ENCODE measurements at places on chromosomes 16 and 17.

DNA sequence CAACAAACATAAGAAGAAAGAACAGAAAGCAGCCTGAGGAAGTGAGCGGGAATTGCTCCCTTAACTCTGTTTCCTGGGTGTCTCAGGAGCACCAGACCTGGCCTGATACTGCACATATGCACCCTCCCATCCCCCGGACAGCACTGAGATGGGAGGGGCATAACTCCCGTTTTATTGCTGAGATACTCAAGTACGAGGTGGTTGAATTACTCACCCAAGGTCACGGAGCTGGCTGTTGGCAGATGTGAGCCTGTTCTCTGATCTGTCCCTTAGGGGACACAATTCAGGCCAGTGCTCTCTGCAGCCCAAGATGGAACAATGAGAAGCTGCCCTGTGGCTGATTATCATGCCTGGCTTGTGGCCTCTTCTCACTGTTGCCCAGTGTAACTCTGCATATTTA lies 9.1 kb upstream of the MED9 start:
- no peak for DNase-seq

GRCh38 chr16:66489818-66490217 lies 60.1 kb downstream of the TK2 start:
- DNase-seq, result no peak

GRCh38 chr17:34798581-34798980 lies 162.7 kb downstream of the CCT6B start:
- DNase-seq, result no peak

DNA sequence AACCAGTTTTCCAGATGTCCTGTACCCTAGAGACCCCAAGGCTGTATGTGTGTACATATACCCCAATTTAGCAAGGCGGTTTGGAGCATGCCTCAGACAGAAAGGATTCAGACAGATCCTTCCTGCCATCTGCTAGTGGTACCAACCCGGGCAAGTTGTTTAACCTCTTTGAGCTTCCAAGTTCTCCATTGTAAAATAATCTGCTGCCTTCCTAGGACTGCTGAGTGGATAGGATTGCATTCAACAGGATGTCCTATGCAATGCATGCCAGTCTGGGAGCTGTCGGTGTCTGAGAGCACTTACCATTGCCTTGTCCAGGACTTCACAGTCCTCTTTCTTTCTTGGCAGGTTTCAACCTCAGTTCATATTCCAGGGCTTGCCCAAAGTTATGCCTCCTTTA lies 1.9 kb downstream of the CDH13 start:
- no peak for DNase-seq

DNA sequence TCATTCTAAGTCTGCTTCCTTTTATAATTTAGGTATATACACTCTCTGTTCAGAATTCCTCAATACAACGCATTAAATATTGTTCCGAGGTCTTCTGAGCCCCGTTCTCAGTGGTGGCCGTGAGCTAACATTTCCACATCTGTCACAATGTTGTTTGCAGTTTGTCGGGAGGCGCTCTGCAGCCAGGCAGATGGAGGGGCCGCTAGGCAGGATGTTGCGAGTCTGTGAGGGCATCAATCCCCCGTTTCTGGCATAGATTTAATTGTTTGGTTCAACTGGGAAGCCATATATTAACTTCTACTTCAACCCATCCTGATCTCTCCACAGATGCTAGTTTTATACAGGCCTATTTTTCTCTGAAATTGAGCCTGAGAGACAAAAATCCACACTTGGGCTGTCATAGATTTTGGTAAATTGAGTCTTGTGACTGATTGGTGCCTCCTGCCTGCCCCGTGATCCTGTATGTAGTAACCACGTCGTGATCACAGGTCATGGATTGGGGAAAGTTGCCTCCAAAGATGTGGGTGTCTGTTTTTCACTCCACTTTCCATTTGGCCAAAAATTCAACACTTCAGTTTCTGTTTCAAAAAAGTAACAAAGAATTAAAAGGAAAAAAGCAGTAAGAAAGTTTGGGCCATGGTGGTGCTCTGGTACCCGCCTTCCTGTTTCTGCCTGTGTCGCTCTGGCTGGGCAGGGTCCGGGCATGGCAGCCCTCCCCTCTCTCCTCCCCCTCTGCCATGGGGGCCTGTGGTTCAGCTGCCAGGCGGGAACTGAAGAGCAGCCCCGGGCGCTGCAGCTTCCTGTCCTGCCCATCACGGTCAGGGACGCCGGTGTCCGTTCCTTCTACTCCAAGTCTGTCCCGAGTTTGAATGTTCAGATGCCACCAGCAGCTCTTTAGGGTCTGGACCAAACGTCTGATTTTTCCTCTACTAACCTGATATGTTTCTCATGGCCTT lies 41.5 kb downstream of the RPTOR start:
- no peak for DNase-seq

GRCh38 chr16:22874394-22874793 lies 60.4 kb downstream of the HS3ST2 start:
- DNase-seq, result no peak

DNA sequence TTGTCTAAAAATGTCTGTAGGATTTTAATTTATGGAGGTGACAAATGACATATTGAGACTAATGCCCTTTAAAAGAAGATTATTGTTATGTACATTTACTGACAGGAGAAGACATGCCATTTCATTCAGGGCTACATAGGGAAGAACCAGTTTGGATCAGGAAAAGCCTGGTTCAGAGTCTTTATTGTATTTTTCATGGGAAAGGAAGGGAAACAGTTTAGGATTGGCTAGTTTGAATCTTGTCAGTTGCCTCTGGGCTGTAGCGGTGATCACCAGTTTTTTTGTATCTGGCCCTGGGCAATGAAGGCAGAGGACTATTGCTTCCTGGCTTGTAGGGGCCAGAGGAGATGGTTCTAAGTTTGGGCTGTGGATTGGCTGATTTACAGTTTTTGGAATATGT lies 31.8 kb downstream of the NSRP1 start:
- no peak for DNase-seq

Measured in germinal center (tissue), 1 donor.